ENCODE measurements at places on chromosomes 16 and 17.

DNA sequence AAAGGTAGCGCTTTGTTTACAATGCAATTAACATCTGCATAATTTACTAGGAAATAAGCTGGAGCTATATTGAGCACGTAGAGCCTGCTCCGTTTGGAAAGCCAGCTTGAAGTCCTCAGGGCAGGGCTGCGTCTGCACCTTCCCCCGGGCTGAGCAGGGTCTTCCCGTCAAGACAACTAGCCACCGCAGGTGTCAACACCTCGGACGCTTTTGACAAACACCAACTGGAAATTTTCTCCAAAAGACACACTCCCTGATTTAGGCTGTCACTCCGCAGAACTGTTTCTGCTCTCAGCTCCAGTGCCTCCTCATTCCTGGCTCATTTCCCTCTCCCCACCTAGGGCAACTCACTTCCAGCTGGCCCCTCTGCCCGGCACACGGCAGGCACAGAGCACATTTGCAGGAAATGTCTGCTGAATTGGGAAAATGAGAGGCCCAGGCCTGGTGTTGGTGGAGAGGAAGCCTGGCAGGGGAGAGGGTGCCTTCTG is 170.3 kb downstream of the MAF start:
- no peak for DNase-seq

- DNase-seq, result no peak
Measured at GRCh38 chr16:72298961-72299360, 127.0 kb upstream of the PMFBP1 start.

DNA sequence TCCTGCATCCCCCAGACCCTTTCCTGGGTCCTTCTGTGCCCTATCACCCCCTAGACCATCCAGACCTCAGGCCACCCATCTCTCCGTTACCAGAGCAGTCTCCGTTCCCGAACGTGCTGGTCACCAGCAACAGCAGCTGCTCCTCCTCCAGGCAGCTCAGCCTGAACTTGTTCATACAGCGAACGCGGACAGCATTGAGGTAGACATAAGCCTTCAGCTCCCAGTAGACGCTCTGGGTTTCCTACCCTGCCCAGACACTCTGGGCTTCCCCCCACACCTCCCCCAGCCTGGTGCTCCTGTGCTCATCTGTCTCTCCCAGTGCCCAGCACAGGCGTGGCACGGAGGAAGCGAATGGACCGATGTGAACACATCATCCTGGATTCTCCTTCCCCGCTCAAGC is 41.6 kb upstream of the RNFT1 start:
- DNase-seq, result no peak

DNA sequence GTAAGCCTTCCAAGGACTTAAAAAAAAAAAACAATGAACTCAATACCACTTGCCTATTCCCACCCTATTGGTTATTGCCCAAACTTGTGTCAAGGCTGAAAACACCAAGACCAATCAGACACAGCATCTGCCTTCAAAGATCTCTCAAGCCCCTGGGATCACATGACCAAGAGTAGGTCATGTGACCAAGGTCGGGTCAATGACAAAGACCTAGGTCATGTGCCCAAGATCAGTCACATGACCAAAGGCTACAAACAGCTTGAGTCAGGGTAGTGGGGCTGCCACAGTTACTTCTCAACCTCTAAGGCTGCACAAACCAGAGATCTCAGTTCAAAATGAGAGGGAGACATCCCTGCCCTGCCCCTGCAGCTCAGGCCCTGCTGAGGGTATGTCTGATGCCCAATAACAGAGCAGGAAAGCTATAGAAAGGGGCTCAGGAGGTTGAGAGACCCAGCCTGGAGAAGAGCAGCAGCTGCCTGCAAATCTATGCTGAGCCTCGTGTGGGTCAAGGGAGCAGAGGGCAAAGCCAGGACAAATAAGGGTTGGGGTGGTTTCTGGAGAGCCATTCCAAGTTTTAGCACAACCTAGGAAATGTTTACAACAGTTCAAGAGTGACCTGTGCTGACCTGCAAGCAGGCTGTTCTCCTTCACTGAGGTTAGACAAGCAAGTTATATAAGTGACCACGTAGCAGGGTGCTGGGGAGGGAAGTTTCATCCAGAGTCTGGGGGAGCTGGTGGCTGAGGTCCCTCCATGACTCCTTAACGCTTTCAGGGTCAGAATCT is 48.8 kb downstream of the PIMREG start:
- no peak for DNase-seq

- DNase-seq, result no peak
Measured at GRCh38 chr17:62093188-62094155, 28.4 kb upstream of the MED13 start.

GRCh38 chr16:82146957-82147356 is 23.1 kb downstream of the MPHOSPH6 start:
- DNase-seq, result no peak

- DNase-seq, result no peak
Measured at GRCh38 chr17:79223953-79224352, 149.3 kb downstream of the ENGASE start.

DNA sequence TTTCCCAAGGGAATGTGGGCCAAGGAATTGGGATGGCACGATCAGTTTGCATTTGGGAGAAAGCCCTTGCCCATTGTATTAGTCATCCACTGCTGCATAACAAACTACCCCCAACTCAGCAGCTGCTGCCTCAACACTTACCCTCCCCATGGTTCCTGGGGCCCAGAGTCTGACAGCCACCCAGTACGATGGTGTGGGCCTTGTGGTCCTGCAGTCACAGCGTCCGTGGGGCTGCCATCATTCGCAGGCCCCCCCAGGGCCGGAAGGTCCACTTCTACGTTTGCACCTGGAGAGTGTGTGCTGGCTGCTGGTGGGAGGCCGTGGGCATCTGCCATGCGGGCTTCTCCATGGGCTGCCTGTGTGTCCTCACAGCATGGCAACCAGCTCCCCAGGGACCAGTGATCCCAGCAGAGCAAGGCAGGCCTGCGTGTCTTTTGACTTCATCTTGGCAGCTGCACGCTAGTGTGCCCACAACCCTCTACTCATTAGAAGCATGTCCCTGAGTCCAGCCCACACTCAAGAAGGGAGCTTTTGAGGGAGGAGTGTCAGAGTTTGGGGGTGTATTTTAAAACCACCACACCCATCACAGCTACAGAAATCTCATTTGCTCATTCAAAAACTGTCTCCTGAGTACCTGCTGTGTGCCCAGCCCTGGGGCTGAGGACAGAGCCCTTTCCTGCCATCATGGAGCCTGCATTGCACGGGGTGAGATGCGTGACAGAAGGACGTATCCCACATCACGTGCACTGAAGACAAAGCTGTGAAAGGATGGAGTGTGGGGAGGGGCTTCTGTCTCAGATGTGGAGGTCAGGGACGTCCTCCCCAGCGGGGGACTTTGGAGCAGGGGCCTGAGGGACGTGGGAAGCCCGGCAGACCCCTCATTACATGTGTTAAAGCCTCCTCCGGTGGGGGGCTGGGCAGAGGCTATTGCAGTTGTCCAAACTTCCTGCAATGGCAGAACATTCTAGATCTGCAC is 185.0 kb upstream of the ZNF469 start:
- DNase-seq, result no peak

DNA sequence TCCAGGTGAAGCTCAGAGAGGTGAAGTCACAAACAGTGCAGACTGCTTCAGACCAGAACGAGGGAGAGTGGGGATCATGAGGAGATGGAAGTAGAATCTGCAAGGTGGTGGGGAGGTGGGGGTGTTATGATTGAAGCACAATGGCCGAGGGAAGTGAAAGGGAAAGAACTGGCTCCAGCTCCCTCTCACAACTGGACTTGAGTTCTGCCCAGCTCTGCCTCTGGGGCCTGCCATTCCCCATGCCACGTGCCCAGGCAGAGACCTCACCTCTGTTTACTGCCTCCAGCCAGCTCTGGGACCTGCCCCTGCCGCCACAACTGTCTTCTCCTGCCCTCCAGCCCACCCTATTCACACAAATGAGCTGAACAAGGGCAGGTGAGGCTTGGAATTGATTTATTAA is 2.5 kb downstream of the PNMT start:
- no peak for DNase-seq

DNA sequence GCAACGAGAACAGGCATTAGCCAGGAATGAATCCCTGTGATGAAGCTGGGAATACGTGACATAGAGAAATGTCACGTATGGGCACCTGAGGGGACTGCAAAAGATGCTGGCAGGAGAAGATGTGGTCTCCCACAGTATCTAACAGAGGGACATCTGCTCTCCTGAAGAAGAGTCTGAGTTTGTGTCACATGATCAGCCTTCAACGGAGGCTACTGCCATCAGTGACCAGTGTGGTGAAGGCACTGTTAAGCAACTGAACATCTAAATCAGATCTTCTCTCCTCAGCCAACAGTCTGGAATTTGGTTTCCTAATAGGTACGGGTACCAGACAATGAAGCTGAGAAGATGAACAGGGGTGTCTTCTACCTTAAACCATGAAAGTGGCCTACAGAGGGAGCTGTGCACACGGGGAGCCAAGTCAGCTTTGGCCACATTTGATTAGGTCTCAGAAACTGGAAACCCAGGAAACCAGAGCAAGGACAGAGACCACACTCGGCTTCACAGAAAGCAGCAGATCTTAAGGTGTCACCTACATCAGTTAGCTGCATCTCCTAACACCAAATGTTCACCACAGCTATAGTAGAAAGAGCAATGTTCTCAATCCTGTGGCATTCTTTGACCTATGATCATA is 41.8 kb downstream of the BRD7 start:
- no peak for DNase-seq

GRCh38 chr17:52517176-52517575 is 358.7 kb upstream of the CA10 start:
- no peak for DNase-seq

- DNase-seq, result no peak
Measured at GRCh38 chr17:18917506-18918032, 34.4 kb upstream of the SLC5A10 start.

GRCh38 chr16:66741169-66741900 is 10.1 kb downstream of the DYNC1LI2 start:
- DNase-seq, result no peak

- DNase-seq, result no peak
Measured at GRCh38 chr17:28744972-28745785, 1.4 kb downstream of the TRAF4 start.

DNA sequence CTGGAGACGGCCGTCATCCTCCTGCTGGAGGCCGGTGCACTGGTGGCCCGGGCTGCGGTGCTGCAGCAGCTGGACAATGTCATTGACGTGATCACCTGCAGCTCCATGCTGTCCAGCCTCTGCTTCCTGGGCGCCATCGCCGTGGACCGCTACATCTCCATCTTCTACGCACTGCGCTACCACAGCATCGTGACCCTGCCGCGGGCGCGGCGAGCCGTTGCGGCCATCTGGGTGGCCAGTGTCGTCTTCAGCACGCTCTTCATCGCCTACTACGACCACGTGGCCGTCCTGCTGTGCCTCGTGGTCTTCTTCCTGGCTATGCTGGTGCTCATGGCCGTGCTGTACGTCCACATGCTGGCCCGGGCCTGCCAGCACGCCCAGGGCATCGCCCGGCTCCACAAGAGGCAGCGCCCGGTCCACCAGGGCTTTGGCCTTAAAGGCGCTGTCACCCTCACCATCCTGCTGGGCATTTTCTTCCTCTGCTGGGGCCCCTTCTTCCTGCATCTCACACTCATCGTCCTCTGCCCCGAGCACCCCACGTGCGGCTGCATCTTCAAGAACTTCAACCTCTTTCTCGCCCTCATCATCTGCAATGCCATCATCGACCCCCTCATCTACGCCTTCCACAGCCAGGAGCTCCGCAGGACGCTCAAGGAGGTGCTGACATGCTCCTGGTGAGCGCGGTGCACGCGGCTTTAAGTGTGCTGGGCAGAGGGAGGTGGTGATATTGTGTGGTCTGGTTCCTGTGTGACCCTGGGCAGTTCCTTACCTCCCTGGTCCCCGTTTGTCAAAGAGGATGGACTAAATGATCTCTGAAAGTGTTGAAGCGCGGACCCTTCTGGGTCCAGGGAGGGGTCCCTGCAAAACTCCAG is 1.1 kb downstream of the MC1R start:
- DNase-seq, result no peak

DNA sequence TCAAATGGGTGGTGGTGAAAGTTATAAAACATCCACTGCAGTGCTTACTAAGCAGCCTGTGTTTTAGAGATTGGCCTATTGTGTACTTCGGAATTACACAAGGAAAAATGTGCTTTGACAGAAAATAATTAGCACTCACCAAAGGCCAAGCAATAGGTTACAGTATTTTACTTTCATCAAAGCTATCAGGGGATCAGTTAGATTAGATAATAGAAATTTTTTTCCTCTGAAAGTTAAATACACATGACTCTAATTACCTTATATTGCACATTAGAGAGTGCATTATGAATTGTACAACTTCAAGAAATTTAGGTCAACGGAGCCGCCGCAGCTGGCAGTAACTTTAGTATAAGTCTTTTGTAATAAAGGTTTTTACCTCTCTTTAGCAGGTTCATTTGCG is 232.6 kb downstream of the FTO start:
- no peak for DNase-seq

GRCh38 chr16:11495066-11495407 is 91.7 kb downstream of the LITAF start:
- DNase-seq, result no peak

DNA sequence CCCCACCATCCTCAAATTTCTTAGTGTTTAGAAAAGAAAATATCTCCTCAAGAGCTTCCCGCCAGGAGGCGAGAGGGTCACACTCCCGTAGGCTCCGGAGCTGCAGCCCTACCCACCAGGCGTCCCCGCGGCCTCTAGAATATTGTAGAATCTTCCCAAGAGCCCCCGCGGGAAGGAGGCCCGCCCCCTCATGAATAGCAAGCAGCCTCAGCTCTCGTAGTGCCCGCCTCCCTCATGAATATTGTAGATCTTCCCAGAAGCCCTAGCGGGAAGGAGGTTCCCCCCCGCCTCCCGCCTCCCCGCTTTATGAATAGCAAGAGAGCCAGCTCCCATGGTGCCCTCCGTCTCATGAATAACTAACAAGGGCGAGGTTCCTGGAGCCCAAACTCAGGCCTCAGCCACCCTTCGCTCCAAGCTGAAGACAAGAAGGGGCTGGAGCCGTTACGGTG is at the start of gene FBXO47:
TSS of gene FBXO47 (minus strand) at position 114 of the 449 bp plus-strand sequence. CDS start 4,378 bp downstream, outside the sequence.
- DNase-seq, result no peak

DNA sequence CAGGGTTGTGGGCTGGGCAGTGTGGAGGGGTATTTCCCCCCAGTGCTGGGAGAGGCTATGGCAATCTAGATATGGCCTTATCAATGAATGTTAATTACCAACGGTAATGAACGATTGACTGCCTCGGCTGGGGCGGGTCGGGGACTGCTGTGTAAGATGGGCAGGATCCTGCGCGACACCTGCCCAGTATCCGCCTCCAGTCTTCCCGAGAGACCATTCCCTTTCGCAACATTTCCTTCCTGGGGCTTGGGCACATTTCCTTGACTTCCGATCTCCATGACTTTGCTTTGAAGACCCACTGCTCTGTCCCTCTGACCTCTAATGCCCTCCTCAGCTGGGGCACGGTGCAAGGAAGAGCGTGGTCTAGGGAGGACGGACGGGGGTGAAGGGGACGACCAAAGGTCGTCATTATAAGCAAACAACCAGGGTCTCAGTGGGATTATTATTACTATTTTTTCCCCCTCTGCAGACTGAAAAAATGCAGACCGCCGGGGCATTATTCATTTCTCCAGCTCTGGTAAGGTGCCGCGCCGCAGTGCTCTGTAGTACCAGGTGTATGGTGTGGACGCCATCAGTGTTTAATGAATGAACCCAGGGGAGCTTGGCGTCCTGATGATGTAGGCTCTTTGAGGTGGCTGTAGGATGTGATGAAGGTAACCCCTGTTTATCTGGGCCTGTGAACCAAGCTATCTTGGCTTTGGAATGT is 506 bp downstream of the ATP5MC1 start:
- DNase-seq, result no peak

Measured in NCI-H187 treated with DMSO at 0.1 percent for 48 hours (cell line).